ENCODE measurements at places on chromosomes 1 and 21.
A peak's percentile ranks its signal among the peaks of the same experiment; 100 is the strongest.

- no peak for DNase-seq
- no peaks in the 10 kb centered on the region for H3K27me3 ChIP-seq
- no peaks in the 10 kb centered on the region for H3K36me3 ChIP-seq
These were observed 121.2 kb downstream of the PTPN14 start for GRCh38 chr1:214429951-214430770.

DNA sequence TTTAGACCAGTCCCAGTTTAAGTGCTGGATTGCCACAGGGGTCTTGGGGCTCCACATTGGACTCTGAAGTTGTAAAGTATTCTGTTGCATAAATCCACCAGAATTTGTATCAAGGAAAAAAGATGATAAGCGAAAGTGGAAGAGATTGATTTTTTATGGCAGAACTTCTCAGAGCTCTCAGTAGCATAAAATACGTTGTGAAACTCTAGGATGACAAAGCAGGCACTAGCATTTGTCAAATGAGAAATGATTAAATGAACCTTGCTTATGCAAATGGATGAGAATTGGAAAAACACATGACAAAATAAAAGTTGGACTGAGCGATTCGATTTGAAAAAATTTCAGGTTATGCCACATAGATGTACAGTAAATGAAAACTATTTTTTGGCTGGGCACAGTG, 253.8 kb upstream of the RAB4A start:
- H3K4me1 ChIP-seq, result no peaks in the 10 kb centered on the region
- H3K27ac ChIP-seq, result no peak overlapping the region
- no peak overlapping the region for H3K4me3 ChIP-seq
- H3K27me3 ChIP-seq, result peaks cover 53% of the 10 kb centered on the region
- no peak for DNase-seq

DNA sequence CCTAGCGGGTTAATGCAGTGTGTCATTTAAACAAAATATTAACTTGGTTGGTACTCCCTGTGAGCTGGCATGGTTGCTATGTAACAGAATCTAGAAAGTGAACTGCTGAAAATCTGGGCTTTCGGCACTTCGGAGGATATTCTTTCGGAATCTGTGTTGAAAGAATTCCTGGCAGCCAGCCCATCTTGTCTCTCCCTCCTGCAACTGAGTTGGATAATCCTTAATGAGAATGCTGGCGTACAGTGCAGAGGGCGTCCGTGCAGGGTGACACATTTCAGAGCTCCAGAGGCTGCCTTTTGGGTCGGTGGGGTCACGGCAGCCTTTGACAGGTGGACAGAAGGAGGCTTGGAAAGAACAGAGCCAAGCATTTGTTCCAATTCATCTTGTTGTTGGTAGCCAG, 3.7 kb downstream of the KAZN start:
- no peaks in the 10 kb centered on the region for H3K36me3 ChIP-seq
- no peak overlapping the region for H3K27ac ChIP-seq
- DNase-seq, result no peak
- no peak overlapping the region for H3K4me3 ChIP-seq
- peaks cover 10% of the 10 kb centered on the region for H3K27me3 ChIP-seq

DNA sequence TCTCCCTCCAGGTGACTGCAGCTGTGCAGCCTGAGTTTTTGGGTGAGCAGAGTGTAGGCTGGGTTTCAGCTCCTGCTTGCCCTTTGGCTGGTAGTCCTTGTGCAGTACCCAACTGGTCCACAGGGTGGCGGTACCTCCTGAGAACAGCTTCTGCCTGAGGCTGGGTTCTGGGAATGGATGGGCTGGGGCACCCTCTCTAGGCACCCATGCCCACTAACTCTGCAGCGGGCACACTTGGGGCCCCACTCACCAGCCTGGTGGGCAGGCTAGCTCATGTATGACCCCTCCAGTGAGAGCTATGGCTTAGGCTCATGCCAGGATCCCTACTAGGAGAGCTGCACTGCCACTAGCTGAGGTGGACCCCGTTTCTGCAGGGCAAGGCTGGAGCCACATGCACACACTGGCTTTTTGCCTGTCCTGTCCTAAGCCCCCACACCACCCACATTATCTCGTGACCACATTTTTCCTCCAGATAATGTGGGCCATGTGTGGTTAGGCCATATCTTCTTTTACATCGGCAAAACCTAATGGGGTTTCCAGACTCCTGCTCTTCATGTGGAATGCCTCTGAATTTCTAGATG, 15.5 kb upstream of the GSTM4 start:
- H3K27me3 ChIP-seq, result no peaks in the 10 kb centered on the region
- no peaks in the 10 kb centered on the region for H3K36me3 ChIP-seq
- peaks cover 27% of the 10 kb centered on the region for H3K4me1 ChIP-seq
- no peak overlapping the region for H3K27ac ChIP-seq
- H3K4me3 ChIP-seq, result no peak overlapping the region

DNA sequence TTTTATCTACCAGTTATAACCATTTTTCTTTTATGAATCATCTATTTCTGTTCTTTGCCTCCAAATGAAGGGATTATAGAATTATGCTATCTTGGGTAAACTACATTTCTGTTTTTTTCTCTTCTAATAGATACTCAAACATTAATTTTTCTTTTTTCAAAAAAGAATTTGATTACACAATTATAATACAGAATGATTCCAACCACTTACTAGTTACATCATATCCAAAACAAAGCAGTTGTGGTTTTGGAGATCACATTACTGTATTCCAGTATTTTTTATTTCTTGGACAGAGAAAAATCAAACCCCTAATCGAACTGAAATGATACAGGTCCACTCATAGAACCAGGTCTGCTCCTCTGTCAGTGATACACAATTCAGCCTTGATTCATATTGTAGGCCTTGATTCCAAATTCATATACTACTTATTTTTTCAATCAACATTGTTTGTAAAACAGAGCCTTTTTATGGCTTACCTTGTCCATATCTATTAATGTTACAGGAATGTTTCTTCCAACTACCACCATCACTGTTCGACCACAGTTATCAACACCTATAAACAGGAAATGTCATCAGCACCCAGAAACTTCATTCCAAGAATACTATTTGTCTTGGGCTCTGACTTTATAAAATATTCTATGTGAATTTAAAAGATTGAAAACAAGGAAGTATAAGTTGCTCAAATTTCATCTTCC, 43.2 kb downstream of the GDAP2 start:
- no peak overlapping the region for H3K4me3 ChIP-seq
- H3K36me3 ChIP-seq, result peaks cover 27% of the 10 kb centered on the region
- H3K4me1 ChIP-seq, result 0 out of 2 replicates have a peak, but pooled peaks cover 4% of the 10 kb centered on the region
- peak overlapping the region; percentile 24 for H3K27ac ChIP-seq
- DNase-seq, result no peak
- H3K27me3 ChIP-seq, result no peaks in the 10 kb centered on the region

DNA sequence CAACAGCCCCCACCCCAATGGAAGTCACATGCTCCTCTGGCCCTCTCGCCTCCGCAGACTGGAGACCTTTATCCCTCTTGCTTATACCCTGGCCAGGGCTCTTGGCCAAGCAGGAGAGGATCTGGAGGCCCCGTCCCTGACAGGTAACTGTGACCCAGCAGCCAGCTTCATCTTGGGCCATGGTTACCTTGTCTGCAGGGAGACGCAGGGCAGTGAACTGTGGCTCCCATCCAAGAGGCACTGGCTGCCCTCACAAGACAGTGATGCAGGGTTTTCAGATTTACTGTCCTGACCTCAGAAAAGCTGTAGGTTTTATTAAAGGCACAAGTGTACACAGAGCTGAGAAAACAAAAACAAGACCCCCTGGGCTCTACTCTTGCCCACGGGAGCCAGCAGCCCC, 96.7 kb upstream of the KLHDC7A start:
- no peak overlapping the region for H3K4me3 ChIP-seq
- H3K27ac ChIP-seq, result no peak overlapping the region
- peaks cover 10% of the 10 kb centered on the region for H3K27me3 ChIP-seq
- H3K4me1 ChIP-seq, result no peaks in the 10 kb centered on the region
- H3K36me3 ChIP-seq, result no peaks in the 10 kb centered on the region

DNA sequence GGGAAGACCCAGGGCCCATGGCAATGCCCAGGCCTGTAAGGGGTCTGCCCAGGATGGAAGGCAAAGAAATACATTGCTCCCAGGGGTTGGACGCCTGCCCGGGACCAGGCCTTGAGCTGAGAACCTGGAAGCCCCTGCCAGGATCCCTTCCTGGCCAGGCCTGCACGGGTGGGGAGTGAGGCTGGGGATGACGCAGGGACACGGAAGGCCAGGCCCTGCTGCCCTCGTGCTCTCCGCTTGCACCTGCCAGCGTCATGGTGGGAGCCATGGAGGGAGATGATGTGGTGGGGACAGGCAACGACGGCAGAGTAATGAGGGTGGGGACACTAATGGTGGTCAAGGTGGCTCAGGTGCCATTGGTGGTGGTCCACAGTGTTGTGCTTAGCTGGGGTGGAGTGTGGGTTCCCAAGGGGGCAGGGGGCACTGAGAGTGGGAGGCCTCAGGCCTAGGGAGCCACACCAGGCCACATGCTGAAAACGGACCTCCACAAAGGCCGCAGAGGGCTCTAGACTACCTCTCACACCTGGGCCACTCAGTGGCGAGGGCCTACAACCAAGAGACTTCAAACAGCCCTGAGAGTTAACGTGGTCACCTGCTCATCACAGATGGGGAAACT, 4.3 kb downstream of the HES3 start:
- H3K4me3 ChIP-seq, result no peak overlapping the region
- DNase-seq, result no peak
- peaks cover 11% of the 10 kb centered on the region for H3K27me3 ChIP-seq
- no peaks in the 10 kb centered on the region for H3K4me1 ChIP-seq
- H3K36me3 ChIP-seq, result no peaks in the 10 kb centered on the region
